ENCODE measurements at places on chromosomes 2 and 18. TPM values are rescaled to one million over a fixed set of nuclear protein-coding genes. Genes with fewer than 3 reads are reported as not detected.

OXER1 gene
- total RNA-seq, result 0.40 TPM

SUMO1 gene
- total RNA-seq, result 64.6 TPM

RAPH1 gene
- total RNA-seq, result 11.9 TPM

ABCG8 gene
- total RNA-seq, result 0.11 TPM

SNTG2 gene
- 0.73 TPM for total RNA-seq

DNA sequence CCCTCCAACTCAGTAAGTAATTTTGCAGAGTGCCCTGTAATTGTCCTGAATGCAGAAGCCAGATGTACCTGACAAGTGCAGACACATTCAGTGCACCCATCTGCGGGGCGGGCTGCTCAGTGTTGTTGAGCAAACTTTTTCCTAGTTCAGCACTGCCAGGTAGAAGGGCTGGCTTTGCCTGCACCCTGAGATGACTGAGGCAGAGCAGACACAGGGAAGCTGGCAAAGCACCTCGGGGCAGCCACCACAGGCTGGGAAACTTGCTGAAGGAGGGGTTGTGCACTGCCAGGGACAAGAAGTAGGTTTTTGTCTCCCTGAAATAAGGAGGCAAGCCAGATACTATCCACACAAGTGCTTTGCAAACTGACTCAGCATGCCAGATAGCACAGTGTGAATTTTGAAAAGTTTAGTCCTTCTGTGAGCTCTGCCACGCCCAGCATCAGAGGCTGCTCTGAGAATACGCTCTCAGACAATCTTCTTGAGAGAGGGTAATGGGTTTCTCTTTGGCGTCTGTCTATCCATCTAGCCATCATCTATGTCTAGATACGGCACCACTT is 62.3 kb downstream of the SOWAHC start:
- DNase-seq, result no peak

- DNase-seq, result no peak
These were observed 30.4 kb downstream of the INPP4A start for GRCh38 chr2:98474979-98475632.

- DNase-seq, result no peak
These were observed 47.0 kb upstream of the SEMA4C start for GRCh38 chr2:96916646-96917543.

DNA sequence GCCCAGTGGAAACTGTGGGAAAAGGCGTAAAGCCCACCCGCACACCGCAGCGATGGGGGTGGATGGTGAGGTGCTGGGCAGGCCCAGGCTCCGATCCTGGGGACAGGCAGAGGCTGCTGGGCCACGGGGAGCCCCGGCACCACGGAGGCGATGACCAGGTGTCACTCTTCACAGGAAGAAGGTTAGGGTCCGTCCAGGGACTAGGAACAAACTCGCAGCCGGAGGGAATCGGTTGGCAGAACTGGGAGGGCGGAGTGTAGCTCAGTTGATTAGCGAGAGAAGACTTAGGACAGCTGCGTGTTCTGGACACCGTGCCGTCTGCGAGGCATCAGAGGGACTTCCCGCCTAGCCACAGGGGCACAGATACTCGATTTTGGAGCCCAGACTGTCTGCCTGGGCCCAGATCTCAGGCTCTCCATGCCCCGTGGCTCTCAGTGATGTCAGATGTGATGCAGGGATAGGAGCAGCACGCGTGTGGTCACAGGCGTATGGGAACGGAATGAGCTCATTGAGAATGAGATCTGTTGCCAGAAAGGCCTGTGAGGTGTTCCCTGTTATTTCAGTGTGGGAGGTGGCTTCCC is 16.1 kb upstream of the ALLC start:
- DNase-seq, result no peak

DNA sequence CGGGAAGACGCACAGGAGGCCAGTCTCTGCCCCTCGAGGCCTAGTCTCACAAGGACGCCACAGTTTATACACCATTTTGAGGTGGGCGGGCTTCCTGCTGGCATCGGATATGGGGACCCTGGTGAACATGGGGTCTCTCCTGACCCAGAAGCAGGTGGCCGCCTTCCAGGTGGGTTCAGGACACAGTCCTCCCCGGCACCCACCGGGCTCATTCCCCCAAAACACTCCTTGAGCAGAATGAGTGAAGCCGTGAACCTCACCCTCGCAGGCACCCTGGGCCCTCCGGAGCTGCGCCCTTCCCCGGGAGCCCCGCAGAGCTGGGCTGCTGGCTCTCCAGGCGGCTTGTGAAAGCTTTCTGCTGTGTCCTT is 6.5 kb downstream of the NFATC1 start:
- DNase-seq, result peak; percentile 44

DNA sequence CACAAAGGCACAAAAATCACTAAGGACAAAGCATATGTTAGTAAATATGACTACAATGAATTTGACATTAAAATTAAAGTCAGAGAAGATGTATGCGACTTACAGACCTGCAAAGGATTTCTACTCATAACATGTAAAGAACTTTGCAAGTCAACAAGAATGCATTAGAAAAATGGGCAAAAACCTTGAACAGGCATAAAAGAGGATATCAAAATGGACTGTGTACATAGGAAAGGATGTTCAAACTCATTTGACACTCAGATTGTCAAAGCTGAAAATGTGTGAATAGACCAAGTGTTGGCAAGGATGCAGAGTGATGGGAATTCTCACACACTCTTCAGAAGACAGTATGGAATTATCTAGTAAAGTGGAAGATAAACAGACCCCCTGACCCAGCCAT is 94.9 kb downstream of the MYOM1 start:
- no peak for DNase-seq

Data from Right ventricle myocardium superior (tissue), 1 donor.